ENCODE measurements at places on chromosomes 11 and 22. TPM values are rescaled to one million over a fixed set of nuclear protein-coding genes. Genes with fewer than 3 reads are reported as not detected.

- no peak for DNase-seq
Measured at GRCh38 chr11:31651208-31651607, 141.6 kb downstream of the ELP4 start.

- no peak for DNase-seq
Measured at GRCh38 chr22:29382580-29383302, 5.6 kb downstream of the AP1B1 start.

Gene NFAM1
- total RNA-seq: 2.1 TPM

Gene DAGLA
- total RNA-seq: 5.5 TPM

DNA sequence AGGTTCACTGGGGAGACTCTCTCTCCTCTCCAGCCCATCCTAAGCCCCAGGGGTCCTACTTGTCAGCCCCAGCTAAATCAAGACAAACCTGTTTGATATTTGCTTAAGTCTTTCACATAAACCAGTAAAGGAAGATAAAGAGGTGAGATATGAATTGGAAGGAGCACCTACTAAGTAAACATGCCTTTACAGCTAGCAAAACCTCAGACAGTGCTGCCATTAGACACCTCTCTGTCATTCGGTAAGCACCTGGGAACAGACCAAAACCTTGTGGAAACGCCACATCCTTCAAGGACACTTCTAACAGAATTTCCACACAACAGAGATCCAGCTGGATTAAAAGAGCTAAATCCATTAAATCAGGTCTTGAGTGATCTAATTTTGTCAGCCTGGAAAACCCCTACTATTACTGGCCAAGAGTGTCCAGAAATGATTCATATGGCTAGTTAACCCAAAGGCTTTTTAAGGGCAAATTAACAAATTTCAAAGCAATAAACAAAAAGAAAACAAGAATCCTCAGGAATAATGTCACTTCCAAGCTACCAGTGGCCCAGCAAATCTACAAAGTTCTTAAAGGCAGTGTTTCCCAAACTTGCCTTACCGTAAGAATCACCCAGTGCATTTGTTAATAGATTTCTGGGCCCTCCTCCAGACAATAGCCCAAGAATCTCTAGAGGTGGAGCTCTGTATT, 2.4 kb downstream of the VPS37C start:
- DNase-seq: peak; percentile 60

DNA sequence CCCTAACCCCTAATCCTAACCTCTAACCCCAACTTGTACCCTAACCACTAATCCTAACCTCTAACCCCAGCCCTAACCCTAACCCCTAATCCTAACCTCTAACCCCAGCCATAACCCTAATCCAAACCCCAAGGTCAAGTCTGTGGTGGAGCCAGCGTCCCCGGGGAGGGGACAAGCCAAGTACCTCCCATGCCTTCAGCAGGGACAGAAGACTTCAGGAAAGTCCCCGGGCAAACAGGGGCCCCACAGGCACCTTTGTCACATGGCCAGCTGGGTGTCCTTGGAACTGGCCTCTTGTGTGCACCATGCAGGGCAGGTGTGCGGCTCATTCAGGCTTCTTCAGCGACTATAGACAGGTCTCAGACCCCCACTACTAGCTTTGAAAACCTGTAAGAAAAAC, 555.8 kb downstream of the BRD1 start:
- no peak for DNase-seq

DNA sequence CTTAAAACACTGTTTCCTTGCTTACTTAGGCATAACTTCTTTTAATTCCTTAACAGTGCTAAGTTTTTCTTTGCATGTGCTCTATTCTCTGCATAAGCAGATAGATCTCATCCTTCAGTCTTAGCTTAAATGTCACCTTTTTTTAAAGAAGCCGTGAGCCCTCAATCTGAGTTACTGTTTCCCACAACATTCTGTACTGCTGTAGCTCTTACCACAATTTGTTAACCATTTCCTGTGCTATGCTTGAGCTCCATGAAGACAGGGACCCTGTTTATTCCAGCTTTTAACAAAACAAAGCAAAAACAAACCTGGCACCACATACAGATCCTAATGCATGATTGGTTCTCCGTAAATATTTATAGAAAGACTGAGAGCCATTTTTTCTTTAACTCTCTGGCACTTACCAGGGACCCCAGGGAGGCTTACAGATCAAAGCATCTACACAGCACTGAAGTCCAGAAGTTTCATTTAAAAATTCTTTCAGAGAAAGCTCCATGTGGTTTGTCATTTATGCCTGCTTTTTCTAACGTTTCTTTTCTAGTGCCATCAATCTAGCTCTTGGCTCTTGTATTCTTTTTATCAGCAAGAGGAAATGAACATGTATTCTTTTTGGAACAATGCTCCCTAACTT, 74.9 kb downstream of the DYNC2H1 start:
- no peak for DNase-seq

Measured in cardiac muscle cell (in vitro differentiated cells and primary cell).